HT1080 (cell line): ENCODE measurements at places on chromosomes 4 and X. TPM values are rescaled to one million over a fixed set of nuclear protein-coding genes. Genes with fewer than 3 reads are reported as not detected.

- no peak for DNase-seq
These were observed 465.2 kb downstream of the CENPC start for GRCh38 chr4:67080046-67080557.

MAGEA12 gene
- total RNA-seq: 142 and 151 TPM in 2 replicates

CPLX1 gene
- total RNA-seq: not detected in 2 replicates

UGT8 gene
- total RNA-seq: 0.07 TPM in 1 of 2 replicates, not detected in the other

F9 gene
- total RNA-seq: not detected in 2 replicates

DNA sequence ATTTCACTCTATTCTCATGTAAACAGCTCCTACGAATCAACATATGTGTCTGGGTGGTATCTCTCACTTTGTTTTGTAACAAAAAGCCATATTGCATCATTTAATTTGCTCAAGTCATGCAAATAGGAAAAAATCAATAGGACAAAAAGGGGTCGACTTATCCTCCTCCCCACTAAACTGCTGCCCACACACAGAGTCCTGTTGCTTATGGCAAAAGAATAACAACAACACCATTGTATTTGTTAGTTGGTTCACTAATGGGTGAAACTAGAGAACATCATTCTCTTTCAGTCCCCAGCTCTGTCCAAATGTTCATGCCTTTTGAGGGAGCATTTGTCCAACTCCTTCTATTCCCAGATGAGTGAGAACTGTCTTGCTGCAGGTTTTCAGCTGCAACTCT, 2.1 kb downstream of the HHIP start:
- DNase-seq: peak; percentile 34

DNA sequence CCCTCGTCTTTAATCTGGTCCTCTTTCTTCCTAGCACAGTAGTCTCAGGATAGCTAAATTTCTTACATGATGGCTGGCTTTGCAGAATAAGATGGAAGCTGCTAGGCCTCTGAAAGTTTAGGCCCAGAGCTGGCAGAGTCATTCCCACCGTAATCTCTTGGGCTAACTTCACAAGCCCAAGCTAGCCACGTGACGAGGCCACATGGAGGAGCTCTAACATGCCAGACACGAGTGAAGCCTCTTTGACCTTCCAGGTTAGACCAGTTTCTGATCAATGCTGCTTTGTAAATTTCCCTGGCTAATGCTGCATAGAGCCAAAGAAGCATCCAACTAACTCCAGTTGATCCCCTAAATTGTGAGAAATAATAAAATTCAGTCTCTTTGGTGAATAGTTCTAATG, 9.5 kb upstream of the CENPE start:
- no peak for DNase-seq

- DNase-seq: peak; percentile 62
These were observed 31.7 kb downstream of the COQ2 start for GRCh38 chr4:83252782-83253405.

SLIT2 gene
- 0.47 and 0.76 TPM in 2 replicates for total RNA-seq

- no peak for DNase-seq
These were observed 93.7 kb downstream of the MXRA5 start for GRCh38 chrX:3252744-3253143.

DNA sequence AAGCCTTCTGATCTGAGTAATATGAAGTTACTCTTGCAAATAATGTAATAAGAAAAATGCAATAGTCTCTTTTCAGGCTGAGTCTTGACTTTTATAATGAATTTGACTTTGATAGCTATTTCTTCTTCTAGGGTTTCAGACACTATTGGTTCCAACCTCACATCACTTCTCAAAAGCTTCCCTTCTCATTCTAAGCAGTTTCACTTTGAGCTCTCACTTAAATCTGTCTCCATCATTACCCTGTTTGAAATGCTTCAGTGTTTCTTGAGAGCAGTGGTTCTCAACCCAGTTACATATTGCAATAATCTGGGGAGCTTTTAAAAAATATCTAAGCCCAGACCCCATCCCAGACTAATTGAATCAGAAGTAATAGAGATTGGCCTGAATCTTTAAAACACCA, 40.5 kb upstream of the BMP2K start:
- no peak for DNase-seq

DNA sequence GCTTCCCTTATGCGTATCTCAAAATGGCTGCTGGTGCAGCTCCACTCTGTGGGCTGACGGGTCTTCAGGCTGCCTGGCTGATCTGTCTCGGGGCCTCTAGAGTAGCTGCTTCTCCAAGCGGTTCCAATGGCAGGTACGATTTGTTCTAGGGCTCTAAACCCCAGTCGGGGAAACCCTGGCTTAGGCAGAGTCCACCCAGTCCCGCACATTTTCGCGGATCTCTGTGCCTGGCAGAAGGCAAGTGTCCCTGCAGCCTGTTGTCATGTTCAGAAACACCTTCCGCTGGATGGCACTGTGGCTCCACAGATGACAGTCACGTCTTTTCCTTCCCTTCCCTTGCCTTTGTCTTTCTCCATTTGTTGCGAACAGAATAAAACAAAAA, 54.4 kb downstream of the NBDY start:
- no peak for DNase-seq

FHIP1A gene
- total RNA-seq: 8.5 and 11.7 TPM in 2 replicates

SCARB2 gene
- total RNA-seq: 76.0 and 79.0 TPM in 2 replicates

- no peak for DNase-seq
These were observed 242.3 kb upstream of the NOCT start for GRCh38 chr4:138773321-138773720.

RTL9 gene
- 0.20 and 0.26 TPM in 2 replicates for total RNA-seq

DNA sequence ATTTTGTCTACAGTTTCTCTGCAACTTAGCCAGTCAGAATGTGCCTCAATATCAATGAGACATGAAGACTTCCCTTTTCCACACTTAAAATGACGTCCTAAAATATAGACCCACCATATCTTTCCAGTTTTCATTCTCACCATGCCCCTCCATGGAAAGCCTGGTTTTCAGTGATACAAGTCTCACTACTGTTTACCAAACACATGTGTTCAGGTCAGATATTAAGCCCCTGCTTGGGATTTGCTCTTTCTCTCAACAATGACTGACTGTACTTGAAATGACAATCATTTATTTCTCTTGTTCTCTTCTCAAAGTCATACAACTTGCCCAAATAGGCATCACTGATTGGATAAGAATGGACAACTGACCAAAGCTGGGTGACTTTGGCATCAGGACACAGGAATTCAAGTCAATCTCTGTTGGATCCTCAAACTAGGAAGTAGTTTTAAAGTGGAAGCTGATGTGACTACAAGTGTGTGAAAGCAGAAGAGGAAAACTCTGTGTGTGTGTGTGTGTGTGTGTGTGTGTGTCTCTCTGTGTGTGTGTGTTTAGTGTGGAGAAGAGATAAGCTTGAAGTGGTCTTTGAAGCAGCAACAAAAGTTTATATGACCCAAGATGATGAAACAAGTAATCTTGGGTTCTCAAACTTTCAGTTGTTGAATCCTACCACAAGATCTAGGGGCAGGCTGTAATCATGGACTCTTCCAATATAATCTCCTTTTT, 217.4 kb upstream of the FGF13 start:
- DNase-seq: no peak

TCEAL3 gene
- 14.3 and 17.1 TPM in 2 replicates for total RNA-seq
